ENCODE measurements at places on chromosomes 13 and 19.

DNA sequence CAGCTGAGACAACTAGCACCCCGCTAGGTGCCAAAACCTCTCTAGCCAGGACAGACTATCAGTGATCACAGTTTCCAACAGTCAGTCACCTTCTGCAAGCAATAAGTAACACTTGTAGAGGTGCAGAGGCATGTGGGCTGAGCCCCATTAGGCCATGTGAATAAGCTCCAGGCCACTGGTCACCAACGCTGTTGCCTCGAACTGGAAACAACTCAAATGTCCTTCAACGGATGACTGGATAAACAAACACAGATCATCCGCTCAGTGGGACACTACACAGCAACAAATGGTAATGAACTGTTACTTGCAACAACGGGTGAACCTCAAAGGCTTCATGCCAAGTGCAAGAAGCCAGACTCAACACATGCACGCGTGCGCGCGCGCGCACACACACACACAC, 27.5 kb upstream of the TMEM160 start:
- no peak for DNase-seq

- peak; percentile 88 for DNase-seq
Observed at GRCh38 chr19:3656073-3656746, 29.6 kb upstream of the CACTIN start.

GRCh38 chr19:38513762-38514167, 80.3 kb downstream of the RYR1 start:
- DNase-seq = no peak

DNA sequence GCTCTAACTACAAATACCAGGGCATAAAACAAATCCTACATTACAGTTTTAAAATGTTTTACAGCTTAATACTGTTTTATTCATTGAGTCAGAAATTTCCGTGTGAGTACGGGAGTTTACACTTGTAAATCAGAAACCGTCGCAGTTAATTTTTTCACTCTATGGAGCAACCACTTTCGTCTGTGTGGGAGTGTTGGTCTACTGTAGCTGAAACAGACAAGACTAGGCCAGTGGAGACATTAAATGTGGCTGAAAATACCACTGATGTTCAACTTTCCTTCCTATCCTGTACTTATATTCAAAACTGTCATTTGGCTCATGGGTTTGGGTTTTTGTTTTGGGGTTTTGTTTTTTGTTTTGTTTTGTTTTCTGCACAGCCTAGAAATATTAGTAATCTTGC, 268.7 kb downstream of the DCT start:
- no peak for DNase-seq

- DNase-seq = peak; percentile 37
Observed at GRCh38 chr13:79287939-79288795, 117.9 kb downstream of the RBM26 start.

All from glutamatergic neuron (in vitro differentiated cells).